Tibial artery (tissue), 4 donors: ENCODE measurements at places on chromosomes 3 and 15.

- no peak for DNase-seq
These were observed 358.2 kb downstream of the SQOR start for GRCh38 chr15:45993072-45993471.

GRCh38 chr3:105449414-105449813 is 82.7 kb downstream of the ALCAM start:
- DNase-seq = no peak

DNA sequence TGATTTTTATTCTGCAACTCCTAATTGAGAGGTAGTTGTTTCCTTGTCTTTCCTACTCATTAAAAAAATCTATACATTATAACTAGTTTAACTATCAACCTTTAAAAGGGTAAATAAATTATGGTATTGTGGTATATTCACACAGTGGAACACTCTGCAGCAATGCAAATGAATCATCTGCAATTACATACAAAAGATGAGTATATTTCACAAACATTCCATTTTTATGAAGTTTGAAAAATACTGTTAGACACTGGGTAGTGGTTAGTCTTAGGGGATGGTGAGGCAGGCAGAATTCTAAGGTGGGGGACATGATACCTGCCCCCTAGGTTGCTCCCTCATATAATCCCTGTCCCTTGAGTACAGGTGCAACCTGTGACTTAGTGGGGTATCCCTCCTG is 44.0 kb upstream of the MAGI1 start:
- DNase-seq = no peak

DNA sequence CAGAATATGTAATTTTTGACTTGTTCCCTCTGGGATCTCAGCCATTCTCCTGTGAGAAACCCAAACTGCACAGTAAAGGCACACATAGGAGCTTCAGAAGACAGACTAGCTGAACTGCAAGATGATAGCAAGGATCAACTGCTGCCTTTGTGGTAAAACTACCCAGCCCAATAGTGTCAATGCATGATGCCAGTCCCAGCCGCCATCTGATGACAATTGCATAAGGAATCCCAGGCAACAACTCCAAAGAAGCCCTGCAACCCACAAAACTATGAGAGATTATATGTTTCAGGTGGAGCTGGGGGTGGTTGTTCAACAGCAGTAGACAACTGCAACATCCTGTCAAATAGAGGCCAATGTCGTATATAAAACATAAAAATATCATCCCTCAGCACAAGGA is 192.4 kb upstream of the ARPP21 start:
- DNase-seq = no peak

DNA sequence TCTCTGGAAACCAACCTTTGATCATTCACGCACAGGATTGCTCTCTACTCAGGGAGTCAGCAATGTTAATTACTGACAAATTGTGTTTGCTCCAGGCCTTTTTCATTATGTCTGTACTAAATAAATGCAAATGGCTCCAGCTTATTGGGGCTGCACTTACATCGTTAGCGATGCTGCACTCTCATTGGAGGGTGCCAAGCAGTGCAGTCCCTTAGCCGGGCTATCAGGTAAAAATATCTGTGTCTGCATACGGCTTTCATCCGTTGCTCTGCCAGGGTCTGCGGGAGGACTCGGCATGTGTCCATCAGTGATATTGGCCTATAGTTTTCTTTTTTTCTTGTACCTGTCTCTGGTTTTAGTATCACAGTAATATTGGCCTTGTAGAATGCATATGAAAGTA is 471.5 kb upstream of the CADM2 start:
- DNase-seq = no peak

- DNase-seq = no peak
These were observed 628.2 kb downstream of the NR2F2 start for GRCh38 chr15:96958721-96959120.

GRCh38 chr15:96409215-96410138 is 79.0 kb downstream of the NR2F2 start:
- DNase-seq = no peak

DNA sequence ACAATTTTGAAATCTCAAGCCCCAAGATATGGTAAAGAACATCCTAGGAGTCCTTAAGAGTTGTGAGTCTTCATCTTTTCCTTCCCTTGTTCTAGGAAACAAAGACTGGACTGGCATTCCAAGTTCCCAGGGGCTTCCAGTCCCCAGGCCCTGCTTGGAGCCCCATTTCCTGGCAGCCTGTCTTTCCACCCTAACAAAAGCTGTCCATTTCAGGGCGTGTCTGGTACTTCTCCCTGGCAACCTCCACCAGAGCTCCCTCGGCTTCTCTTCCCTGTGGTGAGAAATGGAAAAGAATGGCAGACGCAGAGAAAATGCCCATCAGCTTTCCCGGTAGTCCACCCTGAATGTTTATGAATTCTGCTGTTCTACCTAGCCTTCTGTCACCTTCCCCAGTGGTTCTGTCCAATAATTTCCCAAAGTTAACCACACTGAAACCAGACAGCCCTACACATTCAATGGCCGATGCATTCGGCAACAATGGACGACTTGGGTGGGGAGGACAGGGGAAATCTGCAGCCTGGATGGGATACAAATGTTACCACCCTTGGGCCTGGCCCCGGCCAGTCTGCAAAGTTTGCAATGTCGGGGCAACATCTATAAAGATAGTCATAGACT is 6.8 kb downstream of the RAB6B start:
- no peak for DNase-seq

- DNase-seq = no peak
These were observed 340.6 kb downstream of the PTPRG start for GRCh38 chr3:61901986-61902385.

GRCh38 chr15:66702787-66703539 is 927 bp downstream of the SMAD6 start:
- DNase-seq = no peak

DNA sequence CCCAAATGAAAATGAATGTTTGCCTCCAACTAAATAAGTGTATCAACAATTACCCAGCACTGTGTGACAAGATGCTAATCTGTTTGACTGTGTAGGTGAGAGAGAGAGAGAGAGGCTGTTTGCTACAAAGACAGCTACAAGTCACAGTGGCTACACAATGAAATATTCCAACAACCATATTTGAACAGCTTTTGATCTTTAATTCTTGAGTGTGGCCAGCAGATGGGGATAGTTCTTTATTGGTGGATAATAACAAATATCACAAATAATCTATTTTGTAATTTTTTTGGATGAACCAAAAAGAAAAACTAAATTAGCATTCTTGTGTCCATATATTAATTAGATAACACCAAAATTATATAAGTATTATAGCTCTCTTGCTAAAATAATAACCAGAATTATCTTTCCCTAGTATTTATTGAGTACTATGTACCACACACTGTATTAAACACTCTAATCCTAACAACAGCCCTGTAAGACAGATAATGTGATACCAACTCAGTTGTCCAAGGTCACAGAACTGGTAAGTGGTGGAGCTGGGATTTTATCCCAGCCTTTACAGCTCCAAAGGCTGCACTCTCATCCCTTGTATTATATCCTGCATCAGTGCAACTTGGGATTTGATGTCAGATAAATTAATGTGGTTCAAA is 61.9 kb upstream of the C3orf80 start:
- DNase-seq = no peak

DNA sequence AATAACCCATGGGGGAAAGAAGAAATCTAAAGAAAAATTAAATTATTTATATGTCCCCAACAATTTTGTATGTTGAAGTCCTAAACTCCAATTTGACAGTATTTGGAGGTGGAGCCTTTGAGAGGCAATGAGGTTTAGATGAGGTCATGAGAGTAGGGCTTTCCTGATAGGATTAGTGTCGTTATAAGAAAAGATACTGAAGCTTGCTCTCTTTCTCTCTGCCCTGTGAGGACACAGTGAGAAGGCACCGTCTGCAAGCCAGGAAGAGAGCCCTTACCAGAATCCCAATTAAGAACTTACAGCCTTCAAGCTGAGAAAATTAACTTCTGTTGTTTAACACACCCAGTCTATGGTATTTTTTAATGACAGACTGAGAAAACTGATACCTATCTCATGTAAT is 16.1 kb upstream of the OR5AC2 start:
- no peak for DNase-seq

DNA sequence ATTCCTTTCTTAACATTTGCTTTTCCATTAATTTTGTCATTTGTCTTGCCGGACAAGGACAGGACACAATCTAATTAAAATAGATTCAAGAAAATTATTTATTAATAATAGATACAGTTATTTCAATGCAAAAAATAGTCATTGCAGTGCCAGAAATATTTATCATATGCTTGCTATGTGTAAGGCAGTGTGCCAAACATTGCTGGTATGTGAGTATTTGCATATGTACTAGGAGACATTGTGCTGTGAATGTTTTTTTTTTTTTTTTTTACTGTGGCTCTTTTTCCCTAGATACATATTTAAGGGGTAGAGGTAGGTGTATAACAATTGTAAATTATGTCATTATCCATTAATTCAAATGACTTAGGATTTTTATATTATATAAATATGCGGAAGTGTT is 23.3 kb downstream of the SPRED1 start:
- DNase-seq = no peak

GRCh38 chr3:41193794-41194539 is 5.3 kb upstream of the CTNNB1 start:
- DNase-seq = no peak

DNA sequence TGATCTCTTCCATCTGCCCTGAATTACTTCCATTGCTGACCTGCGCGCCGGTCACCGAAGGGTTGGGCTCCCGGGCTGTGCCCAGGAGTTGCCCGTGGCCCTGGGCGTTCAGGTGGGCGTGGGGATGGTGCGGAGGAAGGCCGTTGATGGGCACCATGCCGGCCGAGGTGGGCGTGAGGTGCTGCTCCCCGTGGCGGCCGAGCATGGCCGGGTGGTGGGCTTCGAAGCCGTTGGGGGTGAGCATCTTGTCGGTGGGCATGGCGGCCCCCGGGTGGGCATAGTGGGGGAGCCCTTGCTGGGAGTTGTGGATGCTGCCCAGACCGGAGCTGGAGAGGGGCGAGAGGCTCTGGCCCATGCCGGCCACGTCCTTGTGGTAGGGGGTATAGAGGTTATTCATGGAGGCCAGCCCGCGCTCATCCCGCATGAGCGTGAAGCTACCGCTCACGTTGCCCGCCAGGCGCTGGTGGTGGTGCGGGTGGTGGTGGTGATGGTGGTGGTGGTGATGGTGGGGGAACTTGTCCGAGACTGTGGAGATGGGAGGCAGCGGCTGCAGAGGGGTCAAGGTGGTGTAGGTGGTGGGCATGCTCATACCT is 1.0 kb downstream of the ONECUT1 start:
- DNase-seq = no peak

DNA sequence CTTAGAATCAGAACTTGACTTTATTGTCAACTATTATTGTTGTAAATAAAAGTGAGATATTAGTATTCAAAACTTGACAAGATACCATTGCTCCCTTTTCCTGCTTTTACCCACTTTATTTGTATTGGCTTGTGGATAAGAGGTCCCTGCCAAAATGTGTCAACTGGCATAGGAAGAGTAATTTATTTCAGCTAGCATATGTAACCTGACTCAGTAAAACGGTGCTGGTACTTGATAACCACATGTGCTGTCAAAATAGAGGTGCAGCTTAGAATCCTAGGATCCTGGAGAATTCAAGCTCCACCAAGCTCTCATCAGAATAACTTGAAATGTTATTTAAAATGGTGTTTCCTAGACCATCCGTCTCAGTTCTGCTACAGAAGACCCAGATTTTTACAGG is 90.2 kb upstream of the TGFBR2 start:
- no peak for DNase-seq

DNA sequence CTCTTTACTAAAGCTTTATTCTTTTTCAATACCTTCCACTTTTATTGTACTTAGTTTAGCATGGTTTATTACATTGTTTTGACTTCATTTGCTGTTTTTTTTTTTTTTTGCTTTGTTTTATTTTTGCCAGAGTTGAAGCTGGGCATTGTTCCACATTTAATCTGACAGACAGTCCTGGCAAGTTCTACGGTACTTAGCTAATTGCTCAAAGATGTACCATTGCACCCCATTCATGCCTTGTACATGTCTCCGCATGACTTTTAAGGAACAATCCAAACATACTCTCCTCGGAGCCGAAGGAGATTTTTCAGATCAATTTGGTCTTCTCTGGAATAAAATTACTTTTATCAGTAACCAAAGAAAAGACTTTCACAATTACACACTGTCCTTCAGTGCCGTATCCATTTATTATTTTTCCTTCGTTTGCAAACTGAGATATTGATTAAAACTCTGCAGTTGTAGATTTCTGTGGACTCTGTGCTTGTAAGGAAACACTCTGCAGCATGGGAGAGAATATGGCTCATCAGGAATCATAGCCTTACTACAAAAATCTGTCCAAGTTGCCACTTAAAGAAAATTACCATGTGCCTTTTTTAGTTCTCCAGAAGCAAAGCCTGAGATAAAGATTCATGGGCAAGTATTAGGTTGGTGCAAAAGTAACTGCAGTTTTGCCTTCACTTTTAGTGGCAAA is 952.0 kb downstream of the AGBL1 start:
- DNase-seq = no peak

DNA sequence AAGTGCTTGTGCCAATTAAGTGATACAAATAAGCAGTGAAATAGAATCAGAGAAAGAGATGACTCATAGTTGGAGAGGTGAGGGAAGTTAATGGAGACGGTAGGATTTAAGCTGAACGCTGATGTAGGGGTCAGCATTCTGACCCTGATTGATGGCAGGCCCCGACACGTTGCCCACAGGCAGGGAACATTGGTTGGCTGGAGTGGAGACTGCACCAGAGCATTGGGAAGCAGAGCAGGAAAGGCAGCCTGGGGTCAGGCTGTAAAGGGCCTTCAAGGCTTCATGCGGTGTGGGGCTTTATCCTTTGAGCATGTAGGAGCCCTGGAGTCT is 68.6 kb downstream of the DCUN1D1 start:
- DNase-seq = no peak

DNA sequence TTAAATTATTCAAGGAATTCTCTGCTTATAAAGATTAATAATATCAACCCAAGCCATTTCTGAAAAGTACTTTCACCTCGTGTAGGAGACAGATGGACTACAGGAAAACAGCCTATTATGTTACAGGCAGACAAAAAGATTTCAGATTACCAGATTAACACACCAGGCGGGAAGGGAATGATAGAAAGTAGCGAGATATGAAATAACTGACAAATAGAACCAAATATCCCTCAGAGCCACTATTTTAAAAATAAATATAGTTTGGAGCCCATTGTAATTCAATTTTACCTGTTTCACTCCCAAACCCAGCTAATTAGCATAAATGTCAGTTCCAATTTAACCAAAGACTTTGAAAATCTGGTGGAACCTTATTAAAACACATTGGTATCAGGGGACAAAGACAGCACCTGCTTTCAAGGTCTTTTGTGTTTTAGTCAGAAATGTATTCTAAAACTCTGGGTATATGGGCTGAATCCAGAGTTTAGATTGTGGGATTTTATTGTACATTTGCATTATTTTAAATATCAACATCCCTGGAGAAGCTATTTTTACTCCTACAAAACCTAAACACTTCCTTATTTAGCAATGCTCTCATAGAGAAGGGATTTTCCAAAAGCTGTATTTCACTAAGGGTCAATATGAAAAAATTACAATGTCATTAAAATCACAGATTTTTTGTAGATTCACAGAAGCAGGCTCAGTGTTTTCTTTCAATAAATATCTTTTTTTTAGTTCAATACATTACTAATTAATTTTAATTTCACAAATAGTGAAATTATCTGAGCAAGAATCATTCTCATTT is 138.4 kb downstream of the TNIK start:
- no peak for DNase-seq
